ENCODE measurements at places on chromosomes 1 and 21. TPM values are rescaled to one million over a fixed set of nuclear protein-coding genes. Genes with fewer than 3 reads are reported as not detected.

CLCNKA gene
- total RNA-seq = not detected

SLAMF7 gene
- 12.8 TPM for total RNA-seq

SNAPIN gene
- total RNA-seq = 39.6 TPM

FAM76A gene
- 18.9 TPM for total RNA-seq

TTC24 gene
- 2.9 TPM for total RNA-seq

ADAMTSL4 gene
- total RNA-seq = 0.06 TPM

KANK4 gene
- total RNA-seq = not detected

DNA sequence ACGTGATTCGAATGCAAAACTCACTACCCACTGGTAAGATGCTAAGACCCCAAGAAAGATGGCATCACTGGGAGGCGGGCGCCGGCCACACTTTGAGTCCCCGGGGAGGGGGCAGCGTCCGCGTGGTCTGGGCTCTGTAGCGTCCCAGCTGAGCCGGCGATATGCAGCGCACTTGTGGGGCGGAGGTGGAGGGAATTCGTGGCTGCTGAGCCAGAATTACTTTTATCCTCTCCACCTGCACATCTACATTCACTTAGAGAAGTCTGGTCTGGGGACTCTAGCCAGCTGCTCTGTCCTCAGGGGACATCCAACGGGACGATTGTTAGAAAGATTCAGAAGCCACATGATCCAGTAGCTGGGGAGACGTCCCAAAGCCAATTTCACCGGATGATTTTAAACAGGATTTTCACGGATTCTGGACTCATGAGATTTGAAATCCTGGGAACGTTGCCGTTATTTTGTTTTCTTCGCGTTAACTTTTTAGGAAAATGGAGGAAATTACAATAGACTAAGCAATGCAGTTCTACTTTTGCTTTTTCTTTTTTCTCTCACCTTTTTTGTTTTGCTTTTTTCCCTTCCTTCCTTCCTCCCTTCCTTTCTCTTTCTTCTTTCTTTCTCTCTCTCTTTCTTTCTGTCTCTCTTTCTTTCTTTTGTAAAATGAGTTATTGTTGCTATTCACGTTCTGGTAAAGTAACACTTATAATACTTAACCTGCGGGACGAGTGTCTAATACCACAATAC is 1.3 kb downstream of the JAM2 start:
- no peak for DNase-seq

DNA sequence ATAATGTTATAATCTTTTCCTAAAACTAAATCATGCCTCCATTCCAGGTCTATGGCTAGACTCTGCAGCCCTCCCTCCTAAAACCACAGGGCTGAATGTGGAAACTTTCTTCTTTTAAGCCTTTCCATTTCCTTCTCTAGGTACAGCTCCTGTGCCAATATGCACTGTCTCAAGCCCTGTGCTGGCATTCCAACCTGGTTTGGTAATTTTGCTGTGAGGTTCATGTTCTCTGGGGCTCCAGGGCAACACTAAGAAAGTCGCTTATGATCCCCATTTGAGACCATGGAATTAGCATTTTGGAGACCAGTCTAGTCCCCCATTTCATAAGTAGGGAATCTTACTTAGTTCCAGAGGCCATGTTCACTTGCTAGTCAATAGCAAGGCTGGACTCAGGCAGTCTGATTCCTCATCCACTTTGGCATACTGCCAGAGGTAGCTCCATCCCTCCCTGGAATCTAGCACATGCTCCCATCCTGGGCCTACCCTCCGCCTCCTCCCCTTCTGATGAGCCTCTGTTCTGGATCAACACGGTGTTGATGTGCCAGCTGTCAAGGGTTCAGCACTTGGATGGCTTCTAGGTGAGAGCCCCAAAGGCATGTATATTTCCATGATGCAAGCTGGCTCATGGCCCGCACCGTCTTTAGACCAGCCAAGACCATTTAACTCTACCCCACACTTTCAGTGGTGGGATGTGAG is 36.5 kb downstream of the ZMYND12 start:
- no peak for DNase-seq

GRCh38 chr1:17258116-17258757 is 9.3 kb downstream of the PADI3 start:
- no peak for DNase-seq

GRCh38 chr1:41539999-41540398 is 55.5 kb upstream of the EDN2 start:
- no peak for DNase-seq

- DNase-seq = no peak
Measured at GRCh38 chr1:190154744-190155143, 322.9 kb downstream of the BRINP3 start.

- no peak for DNase-seq
Measured at GRCh38 chr1:220696226-220696862, 6.2 kb downstream of the C1orf115 start.

DNA sequence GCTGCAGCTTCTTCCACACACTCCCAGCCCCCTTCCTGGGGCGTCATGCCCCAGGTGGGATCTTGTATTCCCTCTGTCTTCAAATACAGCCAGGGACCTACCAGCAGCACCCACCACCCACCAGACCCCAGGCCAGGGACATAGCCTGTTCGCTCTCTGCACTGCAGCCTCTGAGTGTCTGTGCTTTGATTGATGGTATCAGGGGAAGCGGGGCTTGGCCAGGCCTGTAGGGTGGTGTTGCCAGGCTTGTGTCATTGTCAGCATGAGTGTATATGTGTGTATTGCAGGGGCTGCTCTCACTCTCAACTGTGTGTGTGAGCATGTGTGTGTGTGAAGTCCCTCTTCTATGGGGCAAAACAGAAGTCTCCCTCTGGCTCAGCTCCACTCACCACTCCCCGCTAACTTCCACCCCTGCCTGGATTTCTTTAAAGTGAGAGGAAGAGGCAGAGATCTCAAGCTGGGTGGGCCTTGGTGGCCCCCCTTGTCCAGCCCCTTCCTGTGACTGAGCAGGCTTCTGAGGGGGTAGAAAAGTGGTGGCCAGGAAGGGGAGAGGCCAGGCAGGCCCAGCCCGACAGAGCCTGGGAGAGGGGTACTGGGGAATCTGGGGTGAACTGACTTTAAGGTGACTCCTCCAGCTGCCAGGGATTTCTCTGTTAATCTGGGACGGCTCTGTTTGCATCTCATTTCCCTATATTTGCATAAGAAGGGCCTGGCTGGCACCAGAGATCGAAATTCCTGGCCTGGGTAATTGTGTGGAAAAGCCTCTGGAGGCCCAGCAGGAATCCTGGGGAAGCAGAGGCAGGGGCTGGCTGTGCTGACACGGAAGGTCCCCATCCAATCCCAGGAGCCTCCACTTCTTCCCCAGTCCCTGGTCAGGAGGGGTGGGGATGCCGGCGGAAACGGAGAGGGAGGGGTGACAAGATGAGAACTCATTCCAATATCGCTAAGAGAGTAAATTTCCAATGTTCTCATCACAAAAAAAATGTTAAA is 18.6 kb upstream of the ADGRB2 start:
- DNase-seq = no peak

GRCh38 chr1:1175221-1176062 is 1.8 kb downstream of the TTLL10 start:
- DNase-seq = no peak

DNA sequence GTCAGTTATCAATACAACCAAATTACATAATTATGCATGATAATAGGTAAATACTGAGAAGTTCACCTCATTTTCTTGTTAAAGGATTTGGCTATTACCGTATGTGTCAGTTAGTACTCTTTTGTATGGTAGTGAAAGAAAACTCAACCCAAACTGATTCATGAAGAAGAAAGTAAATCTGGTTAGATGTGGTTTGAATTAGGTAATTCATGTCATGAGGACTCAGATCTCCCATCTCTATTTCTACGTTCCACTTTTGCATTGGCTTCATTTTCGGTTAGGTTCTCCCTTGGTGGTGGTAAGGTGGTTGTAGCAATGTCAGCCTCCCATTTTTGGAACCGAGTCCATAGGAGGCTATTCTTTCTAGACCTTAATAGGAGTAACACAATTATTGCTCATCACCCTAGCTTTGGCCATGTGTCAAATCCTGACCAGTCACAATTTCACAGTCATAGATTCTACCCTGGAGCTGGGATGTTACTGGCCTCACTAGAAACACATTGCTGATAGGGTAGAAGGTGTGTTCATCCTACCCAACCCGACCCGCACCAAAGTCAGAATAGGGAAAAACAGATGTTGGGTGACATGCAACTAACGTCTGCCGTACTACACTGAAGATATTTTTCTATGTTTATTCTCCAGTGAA is 97.6 kb downstream of the OSBPL9 start:
- DNase-seq = no peak

DNA sequence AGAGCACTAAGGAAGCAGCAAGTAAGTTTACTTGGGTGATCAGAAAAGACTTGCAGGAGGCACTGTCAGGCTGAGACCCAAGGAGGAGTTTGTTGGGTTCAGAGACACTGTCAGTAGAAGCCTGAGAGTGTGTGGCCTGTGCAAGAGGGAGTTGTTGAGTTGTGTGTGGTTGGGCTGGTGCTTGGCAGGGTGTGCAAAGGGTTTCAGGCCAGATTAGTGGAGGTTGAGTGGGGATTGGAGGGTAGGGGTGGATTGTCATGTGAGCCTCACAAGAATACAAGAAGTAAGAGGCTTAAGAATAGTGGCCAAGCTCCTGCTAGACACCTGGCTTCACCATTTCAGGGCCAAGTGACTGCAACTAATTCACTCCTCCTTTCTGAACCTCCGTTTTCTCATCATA is 8.9 kb upstream of the KIF21B start:
- no peak for DNase-seq

DNA sequence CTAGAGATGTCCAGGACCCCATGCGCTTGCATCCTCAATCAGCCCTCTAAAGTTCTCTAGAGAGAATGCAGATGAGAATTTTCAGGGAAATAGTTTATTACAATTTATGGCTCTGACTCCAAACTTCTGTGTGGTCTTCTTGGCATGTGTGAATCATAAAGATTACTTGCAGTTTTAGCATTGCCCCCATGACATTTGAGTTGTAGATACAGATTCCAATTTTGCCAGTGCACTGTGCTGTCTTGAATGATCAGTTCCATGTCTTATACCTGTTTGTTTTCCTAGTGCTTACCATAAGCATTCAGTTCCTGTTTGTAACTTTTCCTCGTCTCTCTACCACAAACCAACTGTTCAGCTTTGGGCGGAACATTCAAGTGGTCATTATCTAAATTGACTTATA is 4.8 kb downstream of the KRTAP21-3 start:
- DNase-seq = no peak

GRCh38 chr21:35256468-35256988 is 207.4 kb upstream of the RUNX1 start:
- DNase-seq = no peak

DNA sequence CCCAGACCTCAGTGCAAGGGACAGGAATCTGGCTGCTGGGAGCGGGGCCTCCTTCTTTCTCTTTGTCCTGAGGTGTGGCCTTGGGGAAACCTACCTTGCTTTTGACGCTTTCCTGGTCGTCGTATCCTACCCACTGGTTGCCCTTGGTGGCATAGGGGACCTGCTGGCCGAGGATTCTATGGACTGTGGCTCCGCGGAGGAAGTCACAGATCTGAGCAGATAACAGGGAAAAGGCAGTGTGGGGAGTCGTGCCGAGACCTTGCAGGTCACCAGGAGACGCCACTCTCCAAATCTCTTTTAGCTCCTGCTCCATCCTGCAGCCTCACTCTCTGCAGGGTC is 4.0 kb upstream of the MYBPH start:
- no peak for DNase-seq

GRCh38 chr1:188420177-188420576 is 1591.4 kb downstream of the PLA2G4A start:
- DNase-seq = no peak

GRCh38 chr1:236568285-236568894 is 35.9 kb downstream of the HEATR1 start:
- no peak for DNase-seq

- DNase-seq = no peak
Measured at GRCh38 chr1:223046011-223046410, 97.0 kb downstream of the TLR5 start.

- no peak for DNase-seq
Measured at GRCh38 chr1:118927427-118928187, 60.5 kb downstream of the TBX15 start.

- DNase-seq = no peak
Measured at GRCh38 chr1:182713939-182714338, 29.6 kb upstream of the RGS8 start.

GRCh38 chr1:52601991-52602855 is at the start of gene GPX7:
Gene GPX7 (plus strand): TSS chr1:52602371. CDS start chr1:52602410, 39 bp downstream.
- DNase-seq = peak; percentile 63

- peak; percentile 44 for DNase-seq
Measured at GRCh38 chr1:205782627-205783432, 7.5 kb upstream of the RAB29 start.

DNA sequence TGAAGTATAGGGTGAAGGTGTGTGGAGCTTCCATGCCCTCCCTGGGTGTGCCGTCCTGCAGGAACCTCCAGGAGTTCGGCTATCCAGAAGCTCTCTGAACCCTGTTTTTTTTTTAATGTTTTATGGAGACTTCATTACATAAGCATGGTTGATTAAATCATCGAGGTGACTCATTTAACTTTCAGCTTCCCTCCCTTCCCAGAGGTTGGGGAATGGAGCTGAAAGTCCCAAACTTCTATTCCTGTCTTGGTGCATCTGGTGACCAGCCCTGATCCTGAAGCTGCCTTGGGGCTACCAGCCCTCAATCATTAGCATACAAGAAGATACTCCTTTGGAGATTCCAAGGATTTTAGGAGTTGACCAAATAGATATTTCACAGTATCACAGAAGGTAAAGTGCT is 9.5 kb downstream of the RRP15 start:
- DNase-seq = no peak

DNA sequence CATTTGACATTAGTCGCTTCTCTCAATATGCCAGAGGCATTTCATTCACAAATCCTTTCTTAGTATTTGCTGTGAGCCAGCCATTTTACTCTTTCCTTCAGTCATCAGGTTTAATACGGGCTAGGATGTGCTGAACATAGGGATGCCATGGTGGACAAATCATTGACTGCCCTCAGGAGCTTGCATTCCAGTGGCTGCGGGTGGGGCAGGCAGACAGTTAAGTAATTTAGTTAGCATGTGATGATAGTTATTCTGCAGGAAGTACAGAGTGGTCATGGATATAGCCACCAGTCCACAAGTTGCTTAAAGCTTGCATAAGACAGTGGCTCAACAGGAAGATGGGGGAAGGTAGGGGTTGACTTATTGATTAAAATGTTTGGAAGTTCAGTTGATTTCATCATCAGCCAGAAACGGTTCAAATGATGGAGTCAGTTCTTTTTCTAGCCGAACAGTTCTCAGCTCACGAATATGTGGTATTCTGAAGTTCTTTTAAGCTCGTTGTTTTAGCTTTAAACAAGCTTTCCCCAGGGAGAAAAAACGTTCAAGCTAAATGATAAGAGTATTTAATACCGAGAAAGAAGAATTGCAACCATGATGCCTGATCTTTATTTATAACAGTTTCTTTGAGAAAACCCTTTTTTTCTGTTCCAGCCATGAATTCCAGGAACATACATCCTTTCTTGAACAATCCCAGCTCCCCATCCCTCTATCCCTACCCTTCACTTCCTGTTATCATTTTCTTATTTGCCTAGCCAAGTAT is 1.4 kb downstream of the SLC22A15 start:
- no peak for DNase-seq

GRCh38 chr1:162292422-162292849 is 84.2 kb downstream of the SPATA46 start:
- DNase-seq = no peak

GRCh38 chr21:35575280-35575915 is 484.9 kb downstream of the SETD4 start:
- no peak for DNase-seq

- peak; percentile 79 for DNase-seq
Measured at GRCh38 chr1:25549273-25550154, 6.1 kb downstream of the LDLRAP1 start.

GRCh38 chr1:221522529-221522940 is 219.4 kb downstream of the DUSP10 start:
- DNase-seq = no peak

GRCh38 chr1:183877053-183877720 is 72.3 kb downstream of the RGL1 start:
- DNase-seq = no peak
